ENCODE measurements at places on chromosomes 1 and 21.

DNA sequence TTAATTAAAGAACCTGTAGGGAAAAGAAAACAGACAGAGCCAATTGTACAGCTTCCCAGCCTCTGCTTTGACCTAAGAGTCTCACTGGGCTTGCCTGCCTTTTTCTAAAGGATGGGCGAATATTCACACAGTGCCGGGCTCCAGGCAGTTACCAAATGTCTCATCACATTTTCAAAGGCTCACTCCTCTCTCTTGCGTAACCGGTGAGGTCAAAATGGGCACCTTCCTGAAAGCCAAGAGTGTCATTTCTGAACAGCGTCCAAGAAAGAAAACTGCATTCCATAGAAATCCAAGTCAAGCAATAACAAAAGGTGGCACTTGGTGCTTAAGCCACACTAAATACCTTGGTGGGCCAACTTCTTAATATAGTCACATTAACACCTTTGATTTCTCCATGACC lies 710 bp upstream of the PALMD start:
- DNase-seq, result no peak

DNA sequence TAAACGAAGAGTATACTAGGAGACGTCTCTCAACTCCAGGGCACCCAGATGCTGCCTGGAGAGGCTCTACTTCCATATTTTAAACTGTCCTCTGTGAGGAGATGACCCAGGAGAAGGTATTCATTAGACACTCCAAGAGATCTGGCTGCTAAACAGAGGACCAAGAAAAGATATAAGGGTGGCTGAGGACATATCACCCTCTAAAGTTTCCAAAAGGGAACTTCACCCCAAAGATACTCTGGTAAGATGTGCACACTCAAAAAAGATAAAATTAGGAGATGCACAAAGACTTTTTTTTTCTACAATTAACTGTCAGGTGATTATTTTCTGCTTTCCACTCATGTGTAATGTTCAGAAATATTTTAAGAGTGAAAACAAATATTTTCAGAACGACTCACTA lies 1.4 kb downstream of the ZNF670 start:
- DNase-seq, result no peak

GRCh38 chr1:178632653-178633052 lies 92.4 kb upstream of the RALGPS2 start:
- no peak for DNase-seq

- no peak for DNase-seq
These were observed 42.2 kb upstream of the TNFSF4 start for GRCh38 chr1:173249349-173249748.

- no peak for DNase-seq
These were observed 349.0 kb downstream of the SIPA1L2 start for GRCh38 chr1:232280910-232281309.

DNA sequence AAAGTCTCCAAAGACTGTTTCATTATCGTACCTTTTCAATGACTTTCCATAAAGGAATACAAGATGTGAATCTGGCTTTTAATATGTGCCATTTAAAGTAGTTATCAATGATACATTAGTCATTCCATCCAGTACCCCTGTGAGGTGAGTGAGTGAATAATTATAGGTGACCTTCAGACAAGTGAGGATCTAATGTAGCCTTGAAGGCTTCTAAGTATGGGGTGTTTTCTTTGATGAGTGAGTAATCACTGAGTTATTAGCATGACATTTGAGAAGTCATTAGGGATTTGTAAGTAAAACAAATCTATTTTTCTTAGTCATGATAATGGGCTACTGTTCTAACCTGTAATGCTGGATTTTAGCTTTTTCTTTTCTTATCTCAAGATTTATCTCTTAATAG lies 831.4 kb downstream of the ADGRL2 start:
- no peak for DNase-seq

DNA sequence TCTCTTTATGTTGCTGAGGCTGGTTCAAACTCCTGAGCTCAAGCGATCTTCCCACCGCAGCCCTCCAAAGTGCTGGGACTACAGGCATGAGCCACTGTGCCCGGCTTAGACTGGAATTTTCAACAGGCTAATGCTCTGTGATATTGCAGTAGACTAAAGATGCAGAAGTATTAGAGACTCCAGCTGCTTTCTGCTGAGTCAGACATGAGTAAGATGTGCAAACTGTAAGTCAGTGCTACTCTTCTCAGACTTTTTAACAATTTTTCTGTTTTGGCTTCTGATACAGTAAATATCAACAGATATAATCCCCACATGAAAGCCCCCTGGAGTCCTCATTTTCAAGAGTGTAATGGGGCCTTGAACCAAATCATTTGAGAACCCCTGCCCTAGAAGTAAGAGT lies 29.3 kb upstream of the NLRP3 start:
- no peak for DNase-seq

DNA sequence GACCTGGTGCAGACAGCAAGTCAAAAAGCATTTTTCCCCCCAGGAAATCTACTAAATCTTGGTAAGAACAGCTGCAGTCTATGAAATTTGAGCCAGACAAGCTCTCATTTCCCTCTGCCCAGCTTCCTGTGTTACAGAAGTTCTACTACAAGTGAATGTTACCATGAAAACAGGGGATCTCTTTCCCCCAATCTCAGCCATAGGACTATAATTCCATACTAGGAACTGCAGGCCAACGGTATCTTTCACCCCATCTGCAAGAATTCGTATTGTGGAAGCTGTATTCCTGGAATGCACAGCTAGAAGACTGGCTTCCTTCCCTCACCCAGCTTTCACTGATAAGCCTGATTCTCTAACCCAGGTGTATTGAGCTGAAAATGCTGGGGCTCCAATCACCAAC lies 1655.4 kb downstream of the BRINP3 start:
- no peak for DNase-seq

- DNase-seq, result peak; percentile 72
These were observed 1.5 kb upstream of the MAGI3 start for GRCh38 chr1:113388621-113389358.

GRCh38 chr1:54302951-54303843 lies 103.0 kb downstream of the SSBP3 start:
- no peak for DNase-seq

GRCh38 chr1:246454655-246455054 lies 52.4 kb downstream of the SMYD3 start:
- DNase-seq, result no peak

DNA sequence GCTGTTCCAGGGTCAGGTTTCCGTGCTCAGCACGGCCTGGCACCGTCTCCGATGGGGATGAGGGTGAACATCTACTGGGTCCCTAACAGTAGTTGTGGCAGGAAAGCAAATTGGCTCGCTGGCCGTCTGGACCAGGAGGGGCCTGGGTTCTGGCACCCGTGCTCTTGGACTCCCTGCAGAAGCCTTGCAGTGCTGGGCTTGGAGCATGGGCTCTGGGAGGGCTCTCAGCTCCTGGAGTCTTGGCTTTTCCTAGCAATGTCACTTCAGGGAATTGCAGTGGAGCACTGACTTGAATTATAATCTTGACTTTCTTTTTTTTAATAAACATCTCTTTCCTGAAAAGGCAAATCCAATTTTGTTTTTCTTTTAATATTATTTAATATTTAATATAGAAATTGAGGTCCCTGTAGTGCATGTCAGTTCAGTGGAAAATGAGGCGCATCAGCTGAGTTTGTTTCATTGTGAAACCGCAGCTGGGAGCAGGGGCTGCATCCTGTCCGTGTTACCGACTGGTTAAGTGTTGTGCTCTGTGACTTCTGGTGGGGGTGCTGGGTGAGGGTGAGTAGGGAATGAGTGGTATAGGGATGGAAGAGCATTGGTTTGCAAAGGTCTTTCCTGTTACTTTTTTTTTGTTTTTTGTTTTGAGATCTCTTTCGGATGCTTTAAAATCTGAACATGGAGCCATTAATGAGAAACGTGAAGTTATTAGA lies 64.1 kb downstream of the PEX14 start:
- DNase-seq, result no peak

DNA sequence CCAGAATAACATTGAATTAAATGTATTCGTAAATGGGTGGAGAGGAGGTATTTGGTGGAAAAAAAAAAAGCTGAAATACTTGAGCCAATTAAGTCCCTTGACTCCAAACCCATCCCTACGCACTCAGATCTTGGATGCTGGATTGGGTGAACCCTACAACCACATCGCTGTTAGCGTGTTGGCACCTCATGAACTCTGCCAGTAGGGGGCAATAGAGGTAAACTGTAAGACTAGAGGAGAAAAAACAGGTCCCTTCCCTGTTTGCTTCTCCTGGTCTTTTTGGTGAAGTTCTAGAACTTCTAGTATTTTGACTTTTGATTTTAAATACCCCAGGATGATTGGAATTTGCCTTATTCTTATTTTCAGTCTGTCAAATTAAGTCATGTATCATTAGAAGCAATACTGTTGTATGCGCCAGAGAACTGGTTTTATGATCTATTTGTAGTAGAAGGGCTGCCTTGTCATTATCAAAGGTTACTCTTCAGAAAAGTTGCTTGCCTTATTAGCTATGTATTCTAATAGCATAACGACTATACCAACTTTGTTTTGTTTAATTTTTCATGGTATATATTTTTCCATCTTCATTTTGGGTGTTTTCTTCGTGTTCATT lies 1.9 kb upstream of the OR13G1 start:
- peak; percentile 39 for DNase-seq

DNA sequence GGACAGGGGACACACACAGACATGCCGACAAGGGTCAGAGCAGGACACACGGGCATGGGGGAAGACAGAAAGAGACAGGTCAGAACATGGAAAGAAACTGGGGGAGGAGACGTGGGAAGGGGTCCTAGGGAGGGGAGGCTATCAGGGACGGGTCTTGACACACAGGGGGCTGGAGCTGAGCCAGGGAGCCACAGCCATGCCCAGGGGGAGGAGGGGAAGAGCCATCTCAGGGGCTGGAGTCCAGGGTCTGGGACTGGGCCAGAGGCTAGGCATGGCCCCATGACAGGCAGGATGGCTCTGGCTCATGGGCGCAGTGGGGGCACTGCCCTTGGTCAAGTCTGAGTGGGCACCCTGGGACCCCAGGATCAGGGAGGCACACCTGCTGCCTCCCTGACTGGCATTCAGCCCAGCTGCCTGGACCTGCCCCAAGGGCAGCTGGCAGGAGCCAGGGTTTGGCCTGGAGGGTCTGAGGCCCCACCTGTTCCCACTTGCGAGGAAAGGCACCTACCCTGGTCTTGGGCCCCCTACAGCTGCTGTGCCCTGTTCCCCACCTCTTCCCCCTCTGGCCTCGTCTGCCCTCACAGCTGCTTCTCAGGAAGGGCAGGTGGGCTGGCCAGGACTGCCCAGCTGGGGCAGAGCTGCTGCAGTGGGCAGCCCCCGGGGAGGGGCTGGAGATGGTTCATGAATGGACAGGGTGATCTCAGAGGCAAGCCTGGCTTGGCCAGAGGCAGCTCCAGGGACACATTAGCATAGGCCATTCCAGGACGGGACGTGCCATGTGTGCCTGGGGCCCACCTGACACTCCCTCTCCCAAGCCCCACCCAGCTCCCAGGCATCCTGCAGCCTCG lies 42.9 kb downstream of the HSPG2 start:
- no peak for DNase-seq

GRCh38 chr1:20723159-20723536 lies 5.3 kb upstream of the KIF17 start:
- DNase-seq, result no peak

GRCh38 chr21:34598931-34599400 lies 15.9 kb downstream of the RCAN1 start:
- no peak for DNase-seq

DNA sequence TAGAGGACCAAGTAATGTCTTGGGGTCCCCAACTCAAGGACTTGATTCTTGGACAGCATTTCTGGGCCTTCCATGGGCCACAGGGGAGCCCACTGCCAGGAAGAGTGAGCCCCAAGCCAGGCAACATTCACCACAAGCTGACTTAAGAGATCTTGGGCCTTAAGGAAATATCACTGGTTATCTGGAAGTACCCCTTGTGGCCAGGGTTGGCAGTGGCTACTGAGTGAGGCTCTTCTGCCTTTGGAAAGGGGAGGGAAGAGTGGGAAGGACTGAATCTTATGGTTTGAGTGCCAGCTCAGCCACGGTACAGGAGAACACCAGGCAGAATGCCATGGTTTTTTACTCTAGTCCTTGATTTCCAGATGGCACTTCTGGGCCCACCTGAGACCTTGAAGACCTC lies 228.9 kb upstream of the RGS18 start:
- DNase-seq, result no peak

DNA sequence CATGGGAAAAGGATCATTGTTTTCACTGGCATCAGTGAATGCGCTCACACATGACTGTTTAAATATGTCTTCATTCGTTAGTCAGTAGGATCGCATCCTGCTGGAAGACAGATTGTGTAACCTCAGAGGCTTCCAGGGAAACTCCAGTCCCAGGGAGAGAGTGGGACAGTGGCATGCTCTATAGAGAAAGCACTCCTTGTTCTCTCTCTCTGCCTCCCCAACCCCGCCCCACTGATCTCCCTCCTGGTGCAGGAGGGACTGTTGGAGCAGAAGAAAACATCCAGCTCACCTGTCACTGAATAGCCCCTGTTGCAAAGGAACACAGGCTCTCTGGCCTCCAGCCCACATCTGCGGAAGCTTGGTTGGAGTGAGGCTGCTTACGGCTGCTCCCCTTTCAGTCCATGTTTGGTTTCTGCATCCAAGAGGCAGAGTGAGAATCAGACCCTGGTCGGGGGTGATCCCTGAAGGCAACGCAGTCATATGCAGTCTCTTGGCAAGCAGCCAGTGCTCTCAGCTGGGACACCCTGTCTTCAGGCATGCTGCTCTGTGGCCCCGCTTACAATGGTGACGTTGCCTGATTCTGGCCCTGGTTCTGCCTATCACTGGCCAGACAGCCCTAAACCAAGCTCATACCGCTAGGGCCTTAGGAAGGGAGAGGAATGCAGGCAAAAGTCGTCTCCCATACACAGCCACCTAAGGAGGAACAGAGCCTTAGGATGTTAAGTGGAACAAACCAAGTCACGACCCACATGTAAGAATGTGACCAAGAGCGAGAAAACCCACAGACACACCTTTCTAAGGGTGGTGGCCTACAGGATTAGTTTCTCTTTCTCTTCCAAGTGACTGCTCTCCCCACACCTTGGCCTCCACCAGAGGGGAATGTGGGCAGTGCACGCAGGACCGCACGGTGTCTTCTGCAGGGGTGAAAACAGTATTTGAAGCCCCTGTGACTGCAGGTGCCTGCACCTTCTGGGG lies 39.7 kb downstream of the BACE2 start:
- no peak for DNase-seq

GRCh38 chr1:35361638-35362037 lies 93.1 kb downstream of the ZMYM4 start:
- no peak for DNase-seq

GRCh38 chr1:240492832-240493440 lies 119.0 kb downstream of the GREM2 start:
- no peak for DNase-seq

- no peak for DNase-seq
These were observed at the start of gene CD34 for GRCh38 chr1:207910591-207911354. Gene CD34, minus strand, starts transcription at chr1:207911125. Its CDS starts 45 bp downstream, at chr1:207911080.

- DNase-seq, result no peak
These were observed 71.2 kb downstream of the LHX4 start for GRCh38 chr1:180301135-180301742.
